Ovary (tissue), 10 donors: ENCODE measurements at places on chromosomes 5 and 9. TPM values are rescaled to one million over a fixed set of nuclear protein-coding genes. Genes with fewer than 3 reads are reported as not detected.

DNA sequence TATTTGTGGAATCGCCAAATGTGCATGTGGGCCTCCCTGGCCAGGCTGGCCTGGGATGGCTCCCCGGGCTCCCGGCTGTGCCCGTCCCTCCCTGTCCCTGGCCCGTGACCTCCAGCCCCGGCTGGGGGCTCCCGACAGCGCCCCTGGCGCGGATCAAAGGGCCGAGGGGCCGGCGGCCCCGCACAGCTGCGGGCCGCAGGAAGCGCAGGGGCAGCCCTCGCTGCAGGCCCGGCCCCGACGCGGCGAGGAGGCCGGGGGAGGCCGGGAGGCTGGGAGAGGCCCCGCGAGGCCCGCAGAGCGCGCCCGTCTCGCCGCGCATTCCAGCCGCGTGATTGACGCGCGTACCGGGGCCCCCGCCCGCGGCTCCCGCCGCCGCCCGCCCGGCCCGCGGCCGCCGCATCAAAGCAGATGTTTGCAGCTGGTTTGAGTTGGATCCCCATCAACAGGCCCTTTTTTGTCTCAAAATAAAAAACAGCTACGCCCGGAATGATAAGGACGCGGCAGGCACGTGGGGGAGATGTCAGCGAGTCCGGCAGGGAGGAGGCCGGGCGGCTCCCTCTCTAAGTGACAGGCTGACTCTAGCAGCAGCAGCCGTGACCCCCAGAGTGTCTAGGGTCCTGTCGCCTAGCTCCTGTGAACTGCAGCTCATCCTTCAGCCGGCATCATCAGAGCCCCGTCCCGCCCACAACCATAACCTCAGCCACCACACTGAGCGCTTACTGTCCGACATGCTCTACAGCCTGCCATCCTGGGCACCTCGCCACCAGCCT is 69.4 kb downstream of the LMX1B start:
- DNase-seq = peak; percentile 32

- DNase-seq = no peak
Measured at GRCh38 chr5:143222287-143223231, 180.9 kb downstream of the NR3C1 start.

DNA sequence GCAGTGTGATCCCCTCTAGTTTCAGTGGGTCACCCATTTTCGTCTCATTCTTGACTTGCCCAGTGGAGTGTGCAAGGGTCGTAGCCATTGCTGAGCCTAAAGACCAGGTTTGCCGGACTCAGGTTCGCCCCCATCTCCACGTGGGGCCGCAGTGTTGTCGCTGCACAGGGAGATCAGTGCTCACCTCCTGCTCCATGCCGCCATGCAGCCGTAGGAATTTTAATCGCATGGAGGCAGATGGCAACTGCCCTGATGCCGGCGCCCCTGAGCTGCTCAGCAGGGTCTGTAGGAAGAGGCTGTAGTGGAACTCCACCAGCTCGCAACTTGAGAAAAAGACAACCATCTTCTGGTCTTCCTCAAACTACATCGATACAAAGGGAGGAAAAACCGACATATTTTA is 24.1 kb downstream of the DDX31 start:
- no peak for DNase-seq

DNA sequence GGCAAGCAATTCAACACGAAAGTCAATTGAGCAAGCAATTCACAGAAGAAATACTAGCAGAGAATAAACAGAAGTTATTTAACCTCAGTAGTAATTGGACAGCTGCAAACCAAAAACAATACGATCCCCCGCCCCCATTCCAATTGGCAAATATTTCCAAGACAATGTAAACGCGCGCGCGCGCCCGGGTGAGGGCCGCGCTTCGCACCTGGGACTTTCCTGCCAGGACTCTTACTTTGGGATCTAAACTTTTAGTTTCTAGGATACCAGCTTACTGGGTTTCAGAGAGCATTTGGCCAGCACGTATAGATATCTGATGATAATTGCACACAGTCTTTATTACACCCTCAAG is 8.6 kb downstream of the RUFY1 start:
- peak; percentile 56 for DNase-seq

DNA sequence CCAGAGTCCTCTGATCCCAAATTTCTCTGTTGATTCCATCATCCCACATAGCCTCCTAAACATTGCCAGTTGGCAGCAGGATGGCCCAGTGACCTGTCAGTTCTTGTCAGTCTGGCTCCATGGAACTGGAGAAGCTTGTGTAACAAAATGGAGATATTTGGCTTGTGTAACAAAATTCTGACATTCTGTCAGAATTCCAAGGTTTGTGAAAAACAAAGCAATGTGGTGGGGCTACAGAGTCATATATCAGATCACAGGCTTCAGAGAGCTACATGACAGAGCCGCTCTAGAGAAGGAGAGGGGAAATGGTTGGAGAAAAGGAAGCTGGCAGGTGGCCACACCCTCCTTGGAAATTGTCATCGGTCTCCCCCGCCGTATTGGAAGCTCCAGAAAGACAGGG is 75.4 kb upstream of the MAN2A1 start:
- no peak for DNase-seq

DNA sequence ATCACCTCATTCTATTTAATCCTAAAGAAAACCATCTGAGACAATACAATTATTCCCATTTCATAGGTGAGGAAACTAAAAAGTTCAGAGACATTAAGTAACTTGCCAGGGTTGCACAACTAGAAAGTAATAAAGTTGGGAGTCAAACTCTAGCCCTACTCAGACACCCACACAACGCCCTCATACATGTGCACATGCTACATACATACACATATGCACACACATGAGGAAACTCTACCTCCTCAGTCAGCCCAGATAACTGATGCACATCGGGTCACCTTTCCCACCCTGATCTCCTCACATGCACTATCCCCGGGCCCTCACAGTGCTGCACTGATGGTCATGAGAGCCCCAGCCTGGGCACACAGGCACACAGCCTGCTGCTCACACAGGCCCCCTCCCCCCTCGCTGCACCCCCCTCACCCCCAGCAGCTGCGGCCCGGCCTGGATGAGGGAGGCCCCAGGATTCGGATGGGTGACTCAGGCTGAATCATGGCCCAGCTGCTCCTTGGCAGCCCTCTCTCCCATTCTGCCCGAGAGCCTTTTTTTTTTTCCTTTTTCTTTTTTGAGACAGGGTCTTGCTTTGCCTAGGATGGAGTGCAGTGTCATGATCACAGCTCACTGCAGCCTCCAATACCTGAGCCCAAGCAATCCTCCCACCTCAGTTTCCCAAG is 5.0 kb upstream of the GPRIN1 start:
- no peak for DNase-seq

GRCh38 chr5:34847056-34847455 is 8.1 kb downstream of the TTC23L start:
- no peak for DNase-seq

DNA sequence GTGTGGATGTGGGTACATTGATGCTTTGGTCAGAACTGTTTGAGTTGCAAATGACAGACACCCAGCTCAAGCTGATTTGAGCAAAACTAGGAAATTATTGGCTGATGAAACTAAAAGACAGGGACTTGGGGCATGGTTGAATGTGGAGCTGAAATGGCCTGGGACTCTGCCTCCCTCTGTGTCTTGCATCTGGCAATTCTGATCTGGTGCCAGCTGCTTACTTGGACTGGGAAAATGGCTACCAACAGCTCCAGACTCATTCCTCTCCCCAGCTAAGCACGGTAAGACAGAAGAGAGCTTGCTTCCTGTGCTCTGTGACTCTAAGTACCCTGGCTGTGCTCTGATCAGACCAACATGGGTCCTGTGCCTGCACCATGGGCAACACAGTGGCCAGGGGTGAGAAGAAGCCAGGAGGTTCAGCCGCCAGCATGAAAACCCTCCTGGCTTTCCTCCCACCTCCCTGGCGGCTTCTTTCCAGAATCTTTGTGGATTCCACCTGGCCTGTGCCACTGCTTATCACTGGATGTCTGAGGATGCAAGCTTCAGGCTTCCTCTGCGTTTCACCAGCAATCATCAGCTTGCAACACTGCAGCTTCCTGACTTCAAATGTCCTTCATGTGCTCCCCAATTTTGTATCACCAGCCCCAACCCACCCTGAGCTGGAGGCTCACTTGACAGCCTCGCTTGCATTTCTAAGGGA is 44.1 kb downstream of the C5orf15 start:
- DNase-seq = no peak

DNA sequence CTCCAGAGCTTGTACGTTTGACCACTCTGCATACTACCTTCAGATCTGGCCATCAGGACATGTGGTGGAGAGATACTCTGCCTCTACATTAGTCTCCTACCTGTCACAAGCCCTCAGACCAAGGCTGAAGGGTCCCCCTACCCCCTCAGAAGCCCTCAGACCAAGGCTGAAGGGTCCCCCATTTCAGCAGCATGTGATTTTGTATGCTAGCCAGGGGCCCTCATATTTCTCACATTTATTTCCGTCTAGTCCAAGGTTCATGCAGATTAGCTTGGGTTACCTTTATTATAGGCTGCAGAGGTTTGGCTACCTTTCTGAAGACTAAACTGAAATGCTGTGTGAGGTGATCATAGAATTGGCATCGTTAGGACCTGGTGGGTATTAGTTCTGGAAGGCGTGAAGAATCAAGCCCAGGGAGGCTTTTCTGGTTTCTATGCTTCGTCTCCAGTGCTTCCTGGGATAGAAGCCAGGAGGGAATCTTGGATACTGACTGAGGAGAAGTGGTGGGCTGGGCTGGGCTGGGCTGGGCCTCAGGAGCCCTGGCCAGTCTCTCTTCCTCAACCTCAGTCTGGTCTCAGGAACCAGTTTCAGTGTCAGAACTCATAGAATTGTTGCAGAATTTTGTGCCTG is 2.8 kb downstream of the SMIM32 start:
- DNase-seq = no peak

GRCh38 chr9:132408521-132408920 is 1.5 kb upstream of the CFAP77 start:
- DNase-seq = no peak

GRCh38 chr5:79205965-79206364 is 30.0 kb upstream of the JMY start:
- DNase-seq = no peak

- DNase-seq = no peak
Measured at GRCh38 chr9:122087406-122088200, 5.5 kb downstream of the TTLL11 start.

DNA sequence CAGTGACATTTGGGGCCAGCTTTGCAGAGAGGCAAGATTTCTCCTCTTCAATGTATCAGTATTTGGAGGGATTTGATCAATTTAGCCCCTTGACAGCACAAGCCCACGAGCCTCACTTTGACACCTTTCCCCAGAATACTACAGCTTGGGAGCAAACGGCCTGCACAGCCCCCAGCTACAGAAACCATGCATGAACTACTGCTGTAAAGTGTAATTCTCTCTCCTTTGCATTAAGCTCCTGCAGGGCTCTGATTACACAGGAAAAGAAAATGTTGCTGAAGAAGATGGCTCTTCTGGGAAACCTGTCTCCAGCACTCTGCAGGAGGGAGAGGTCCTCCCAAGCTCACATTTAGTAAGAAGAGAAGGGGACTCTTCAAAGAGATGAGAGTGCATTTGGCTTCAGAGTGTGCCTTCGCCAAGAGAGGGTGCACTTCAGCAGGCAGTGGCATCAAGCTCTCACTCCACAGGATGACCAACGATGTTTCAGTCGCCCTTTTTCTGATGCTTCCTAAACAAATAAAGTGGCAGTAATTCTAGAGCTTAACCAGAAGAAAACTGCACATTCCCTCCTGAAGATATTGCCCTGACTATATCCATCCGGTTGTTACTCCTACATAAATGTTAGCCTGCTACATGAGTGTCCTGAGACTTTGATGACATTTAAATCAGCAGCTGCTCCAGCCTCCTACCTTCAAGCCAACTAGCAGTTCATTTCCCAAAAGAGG is 272.2 kb downstream of the AUH start:
- no peak for DNase-seq

- DNase-seq = no peak
Measured at GRCh38 chr9:123716339-123716945, 213.5 kb downstream of the DENND1A start.

DNA sequence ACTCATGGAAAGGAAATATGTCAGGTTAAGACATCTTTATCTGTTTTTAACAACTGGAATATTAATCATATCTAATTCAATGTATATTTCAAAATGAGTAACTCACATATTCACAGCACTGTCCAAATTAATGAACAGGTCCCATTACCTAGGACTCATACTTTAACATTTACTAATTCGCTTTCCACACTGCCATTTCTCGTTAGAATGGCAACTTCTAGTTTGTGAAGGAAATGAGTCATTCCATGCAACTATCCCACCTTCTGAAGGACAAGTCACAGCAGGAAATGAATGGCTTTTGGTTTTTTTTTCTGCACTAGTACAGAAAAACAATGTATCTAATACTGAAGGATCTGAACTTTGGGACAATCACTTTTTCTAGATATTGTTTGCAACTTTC is 24.6 kb upstream of the IFNK start:
- no peak for DNase-seq

DNA sequence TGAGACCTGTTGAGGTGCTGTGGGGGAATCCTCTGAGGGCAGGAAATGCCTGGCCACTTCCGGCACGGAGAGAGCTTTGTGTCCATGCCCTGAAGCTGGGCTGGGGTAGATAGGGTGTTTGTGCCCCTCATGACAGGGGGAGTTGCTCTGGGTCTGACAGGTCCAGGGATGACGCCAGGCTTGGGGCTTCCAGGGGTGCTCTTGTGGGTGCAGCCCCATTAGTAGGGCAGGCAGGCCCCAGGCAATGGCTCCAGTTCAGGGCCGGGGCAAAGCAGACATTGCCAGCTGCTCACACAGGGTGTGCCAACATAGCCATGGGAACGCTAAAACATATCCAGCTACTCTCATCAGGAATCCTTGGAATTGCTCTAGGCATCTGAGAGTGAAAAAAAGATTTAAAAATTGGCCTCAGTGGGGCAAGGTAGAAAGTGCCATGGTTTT is 21.1 kb downstream of the PITX1 start:
- no peak for DNase-seq

- no peak for DNase-seq
Measured at GRCh38 chr5:147427521-147428401, 82.1 kb downstream of the DPYSL3 start.

- DNase-seq = no peak
Measured at GRCh38 chr9:19564396-19565061, 155.7 kb downstream of the ACER2 start.

DNA sequence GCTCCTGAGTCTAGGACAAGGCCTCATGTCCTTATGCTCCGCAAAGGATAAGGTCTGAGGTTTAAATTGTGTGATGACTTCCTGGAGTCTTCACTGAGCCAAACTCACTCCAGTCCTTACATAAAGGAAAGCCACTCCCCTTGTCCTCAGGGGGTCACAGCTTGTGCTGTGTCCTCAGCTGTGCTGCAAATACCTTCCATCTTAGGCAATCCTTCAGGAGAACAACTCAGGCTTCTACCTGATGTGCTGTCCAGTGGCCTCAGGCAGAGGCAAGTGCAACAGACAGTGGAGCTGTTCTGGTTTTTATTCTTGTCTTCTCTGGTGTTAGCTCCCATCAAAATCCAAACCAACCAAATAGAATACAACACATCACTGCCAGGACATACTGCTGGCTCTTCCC is 151.5 kb downstream of the TAF11L14 start:
- no peak for DNase-seq

The SLC36A2 gene
- not detected for polyA plus RNA-seq

The CA9 gene
- 0.42 TPM for polyA plus RNA-seq

The CD72 gene
- 3.8 TPM for polyA plus RNA-seq

The RASGEF1C gene
- 0.97 TPM for polyA plus RNA-seq

The VCAN gene
- polyA plus RNA-seq = 5.5 TPM

The PCDHB9 gene
- 1.5 TPM for polyA plus RNA-seq

The SHISAL2B gene
- 1.5 TPM for polyA plus RNA-seq

The RPS23 gene
- polyA plus RNA-seq = 6,514 TPM

The KCNT1 gene
- polyA plus RNA-seq = 2.0 TPM

The GABRB2 gene
- 0.06 TPM for polyA plus RNA-seq

The ODF2 gene
- polyA plus RNA-seq = 14.6 TPM

The GPR151 gene
- polyA plus RNA-seq = not detected
